Posterior vena cava (tissue), 2 donors: ENCODE measurements at places on chromosomes 2 and 18. TPM values are rescaled to one million over a fixed set of nuclear protein-coding genes. Genes with fewer than 3 reads are reported as not detected.

DNA sequence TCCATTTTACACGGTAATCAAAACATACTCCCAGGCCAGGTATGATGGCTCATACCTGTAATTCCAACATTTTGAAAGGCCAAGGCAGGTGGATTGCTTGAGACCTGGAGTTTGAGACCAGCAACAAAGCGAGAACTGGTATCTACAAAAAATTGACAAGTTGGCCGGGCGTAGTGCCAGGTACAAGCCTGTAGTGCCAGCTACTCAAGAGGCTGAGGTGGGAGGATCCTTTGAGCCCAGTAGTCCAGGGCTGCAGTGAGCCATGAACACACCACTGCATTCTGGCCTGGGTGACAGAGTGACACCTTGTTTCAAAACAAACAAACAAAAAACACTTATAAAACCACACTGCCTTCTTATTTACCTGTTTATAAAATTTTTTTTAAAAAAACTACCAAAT, 80.8 kb downstream of the GAREM1 start:
- DNase-seq = no peak

DNA sequence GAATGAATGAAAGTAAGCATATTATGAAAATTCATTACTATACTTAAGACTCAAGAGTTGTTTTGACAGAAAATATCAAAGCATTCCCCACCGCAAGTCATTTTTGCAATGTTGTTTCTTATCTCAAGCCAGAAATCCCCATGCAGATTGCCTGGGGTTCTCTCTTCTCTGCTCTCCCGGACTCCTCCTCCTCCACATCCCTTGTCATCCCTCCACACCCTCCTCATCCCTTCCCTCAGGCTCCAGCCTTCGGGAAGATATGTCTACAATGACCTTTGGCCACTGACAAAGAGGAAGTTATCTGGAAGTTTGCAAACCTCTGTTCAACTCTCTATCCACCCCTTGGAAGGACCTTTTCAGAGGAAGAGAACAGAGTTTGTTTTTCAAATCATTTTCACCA, 11.9 kb downstream of the TFCP2L1 start:
- no peak for DNase-seq

DNA sequence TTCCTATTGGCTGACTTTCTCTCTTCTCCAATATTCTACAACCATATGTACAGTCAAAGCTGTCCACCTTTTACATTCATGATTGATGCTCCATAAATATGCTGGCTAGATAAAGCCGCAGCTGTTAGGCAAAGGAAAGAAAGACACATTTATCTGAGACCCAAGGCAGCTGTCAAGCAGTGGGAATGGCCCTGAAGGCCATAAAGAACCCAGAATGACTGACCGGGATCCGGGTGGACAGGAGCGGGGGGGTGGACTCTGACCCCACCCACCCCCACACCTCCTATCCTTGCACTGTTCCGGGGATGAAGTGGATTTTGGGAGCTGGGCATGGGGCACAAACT, 116.4 kb downstream of the RTP5 start:
- no peak for DNase-seq

- no peak for DNase-seq
Observed at GRCh38 chr2:160664603-160665140, 171.1 kb upstream of the RBMS1 start.

GRCh38 chr2:175001566-175001965, 3.6 kb downstream of the CHN1 start:
- no peak for DNase-seq

DNA sequence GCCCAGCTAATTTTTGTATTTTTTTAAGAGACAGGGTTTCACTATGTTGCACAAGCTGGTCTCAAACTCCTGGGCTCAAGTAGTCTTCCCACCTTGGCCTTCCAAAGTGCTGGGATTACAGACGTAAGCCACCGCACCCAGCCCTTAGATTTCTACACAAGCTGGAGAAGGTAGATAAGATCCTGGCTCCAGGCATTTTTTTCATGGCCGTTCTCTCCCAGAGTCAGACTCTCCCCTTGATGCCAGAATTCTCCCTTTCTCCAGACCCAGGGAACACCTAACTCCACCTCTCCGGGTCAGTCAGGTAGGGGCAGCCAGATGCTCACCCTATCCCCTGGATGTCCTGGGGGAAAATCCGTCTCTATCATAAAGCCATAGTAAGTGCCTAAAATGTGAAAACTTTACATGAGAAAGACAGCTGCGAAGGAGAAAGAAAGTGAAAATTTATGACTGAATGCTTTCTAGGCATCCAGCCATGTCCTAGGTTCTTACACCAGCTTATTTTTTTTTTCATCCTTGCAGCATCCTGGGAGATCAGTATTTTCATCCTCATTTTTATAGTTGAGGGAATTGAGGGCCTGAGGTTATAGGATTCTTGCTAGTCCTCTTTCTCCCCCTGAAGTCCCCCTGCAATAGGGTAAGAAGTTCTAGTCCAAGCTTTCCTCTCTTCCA, 16.3 kb downstream of the SIX3 start:
- DNase-seq = no peak

DNA sequence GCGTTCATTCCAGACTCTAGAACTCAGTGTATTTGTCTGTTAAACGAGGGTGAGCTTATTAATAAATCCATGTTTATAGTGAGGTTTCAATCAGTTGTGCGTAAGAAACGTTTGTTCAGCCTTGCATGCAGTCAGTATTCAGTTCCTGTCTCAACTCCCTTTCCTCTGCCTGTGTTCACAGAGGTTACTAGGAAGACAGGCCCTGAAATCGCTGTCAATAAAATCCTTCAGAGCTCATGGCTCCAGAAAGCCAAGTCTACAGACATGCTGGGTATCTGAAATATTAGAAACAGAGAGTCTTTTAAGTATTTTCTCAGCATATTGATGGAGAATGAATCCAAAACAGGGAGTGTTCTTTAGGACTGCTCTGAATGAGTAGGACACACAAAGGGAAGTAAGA, 75.4 kb downstream of the KLF7 start:
- DNase-seq = no peak

DNA sequence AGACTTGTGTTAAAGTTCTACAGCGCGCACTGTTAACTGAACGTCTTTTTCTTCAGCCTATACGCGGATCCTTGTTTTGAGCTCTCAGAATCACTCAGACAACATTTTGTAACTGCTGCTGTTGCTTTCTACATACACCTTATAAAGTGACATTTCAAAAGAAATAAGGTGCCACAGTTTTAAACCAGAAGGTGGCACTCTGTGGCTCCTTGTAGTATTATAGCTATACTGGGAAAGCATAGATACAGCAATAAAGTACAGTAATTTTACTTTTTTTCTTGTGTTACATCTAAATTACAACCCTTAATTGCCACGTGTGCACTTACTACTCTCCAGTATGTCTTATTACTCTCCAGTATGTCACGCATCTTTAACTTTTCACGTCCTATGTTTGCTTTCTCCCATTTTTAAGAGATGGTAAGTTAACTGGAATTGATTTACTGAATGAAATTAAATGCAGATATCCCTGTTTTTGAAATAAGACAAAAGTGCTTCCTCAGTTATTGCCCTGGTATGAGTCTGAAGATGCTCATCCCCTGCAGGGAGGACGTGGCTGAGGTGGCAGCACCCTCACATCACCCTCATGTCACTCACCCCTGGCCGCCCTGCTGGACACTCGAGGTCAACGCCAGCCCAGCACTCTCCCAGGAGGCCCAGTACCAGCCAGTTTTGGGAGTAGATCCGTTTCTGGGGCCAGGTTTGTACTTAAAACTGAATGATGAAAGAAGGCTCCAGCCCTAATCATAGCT, 37.8 kb downstream of the GORASP2 start:
- no peak for DNase-seq

GRCh38 chr2:22279541-22279940, 1105.4 kb upstream of the KLHL29 start:
- no peak for DNase-seq

GRCh38 chr18:66640431-66640830, 36.5 kb upstream of the CDH19 start:
- DNase-seq = no peak

DNA sequence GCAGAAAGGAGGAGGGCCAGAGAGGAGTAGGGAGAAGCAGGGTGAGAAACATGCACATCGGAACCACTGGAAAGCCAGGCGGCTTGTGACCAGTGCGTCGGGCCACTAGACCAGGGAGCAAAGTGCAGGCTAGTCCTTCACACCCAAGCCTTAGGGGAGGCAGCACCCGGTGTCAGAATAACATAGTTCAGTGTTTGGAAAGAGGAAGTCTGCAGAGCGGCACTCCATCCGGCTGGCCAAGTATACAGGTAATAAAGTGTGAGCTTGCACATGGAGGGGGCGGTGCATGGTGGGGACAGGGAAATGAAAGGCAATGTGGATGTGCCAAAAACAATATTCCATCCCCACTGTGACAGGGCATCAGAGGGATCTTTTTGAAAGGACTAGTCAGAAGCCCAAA, 69.7 kb downstream of the ZNF521 start:
- DNase-seq = no peak

GRCh38 chr2:96409820-96410164, 74.2 kb downstream of the NCAPH start:
- no peak for DNase-seq

DNA sequence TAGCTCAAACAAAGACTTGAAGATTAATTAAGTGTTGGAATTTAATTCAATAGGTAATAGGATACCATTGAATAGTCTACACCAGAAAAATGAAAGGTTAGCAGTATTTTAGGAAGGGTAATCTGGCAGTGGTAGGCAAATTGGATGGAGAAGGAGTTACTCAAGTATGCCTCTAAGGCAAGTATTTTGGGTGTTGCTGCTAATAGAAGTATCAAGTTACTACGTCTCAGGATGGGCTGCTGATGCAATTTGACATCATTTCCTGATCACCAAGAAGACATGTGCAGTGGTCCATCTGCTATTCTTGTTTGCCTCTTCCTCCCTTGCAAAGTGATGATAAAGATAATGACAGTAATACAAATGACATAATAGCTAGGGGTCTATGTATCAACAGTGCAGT, 485.3 kb downstream of the TGIF1 start:
- no peak for DNase-seq

- no peak for DNase-seq
Observed at GRCh38 chr2:71130905-71131244, 441 bp downstream of the MPHOSPH10 start.

- no peak for DNase-seq
Observed at GRCh38 chr18:30810580-30810979, 232.0 kb downstream of the DSC3 start.

GRCh38 chr2:49129034-49129433, 25.3 kb downstream of the FSHR start:
- DNase-seq = no peak

- no peak for DNase-seq
Observed at GRCh38 chr2:114724454-114724853, 282.0 kb downstream of the DPP10 start.

GRCh38 chr2:38030635-38031355, 45.2 kb downstream of the CYP1B1 start:
- no peak for DNase-seq

- DNase-seq = no peak
Observed at GRCh38 chr2:100865816-100866460, 46.0 kb downstream of the NPAS2 start.

GRCh38 chr2:109375131-109375561, 238.6 kb downstream of the SEPTIN10 start:
- DNase-seq = peak; percentile 74

DNA sequence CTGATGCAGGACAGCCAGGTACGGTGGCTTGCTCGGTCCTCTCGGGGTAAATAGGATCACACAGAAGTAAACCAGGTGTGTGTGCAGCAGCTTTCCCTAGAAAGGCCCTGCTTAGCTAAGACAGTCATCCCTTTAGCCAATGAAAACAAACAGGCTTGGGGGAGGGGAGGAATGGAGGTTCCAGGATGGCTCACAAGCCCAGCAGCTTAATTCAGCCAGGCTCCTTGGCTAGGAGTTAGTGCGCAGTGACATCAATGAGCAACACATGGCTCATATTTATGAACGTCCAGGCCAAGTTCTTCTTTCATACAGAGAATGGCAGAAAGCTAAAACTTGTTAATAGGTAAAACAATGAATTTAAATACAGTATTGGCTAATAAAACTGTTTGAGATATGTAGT, 10.2 kb downstream of the IAH1 start:
- DNase-seq = no peak

- no peak for DNase-seq
Observed at GRCh38 chr2:96737831-96738230, 2.0 kb downstream of the LMAN2L start.

- DNase-seq = no peak
Observed at GRCh38 chr2:101884423-101884822, 107.3 kb upstream of the IL1R2 start.

- DNase-seq = no peak
Observed at GRCh38 chr2:201707753-201708152, 9.3 kb upstream of the MPP4 start.

DNA sequence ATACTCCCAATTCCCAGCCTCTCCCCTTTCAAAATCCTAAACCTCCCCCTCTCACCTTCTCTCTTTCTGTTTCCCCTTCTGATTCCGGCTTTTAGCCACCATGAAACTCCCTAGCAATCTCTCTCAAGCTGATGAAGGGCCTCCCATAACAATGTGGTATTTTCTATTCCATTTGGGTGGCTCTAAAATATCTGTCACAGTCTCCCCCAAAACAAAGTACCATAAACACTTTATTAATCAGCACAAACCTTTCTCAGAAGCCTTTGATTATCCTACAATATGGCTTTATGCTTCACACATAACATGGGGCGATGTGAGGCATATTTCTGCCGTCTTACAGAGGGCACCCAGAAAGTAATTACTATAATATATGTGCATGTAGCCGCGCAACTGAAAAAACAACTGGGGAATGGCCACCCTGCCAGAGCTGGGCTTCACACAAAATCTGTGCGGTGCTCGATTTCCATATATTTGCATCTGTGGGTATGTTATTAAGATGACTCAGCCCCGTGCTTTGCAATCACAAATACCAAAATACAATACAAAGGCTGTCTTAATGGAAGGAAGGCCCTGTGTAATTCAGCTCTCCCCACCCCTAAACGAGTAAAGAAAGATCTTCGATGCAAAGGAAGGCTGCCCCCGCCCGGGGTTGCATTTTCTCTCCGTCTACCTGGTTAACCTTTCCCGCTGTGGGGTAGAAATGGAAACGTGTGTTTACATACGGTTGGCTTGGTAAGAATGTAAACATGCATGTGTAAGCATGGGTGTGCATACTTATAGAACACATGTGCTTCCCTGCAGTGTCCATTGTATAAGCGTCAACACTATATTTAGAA, 81.4 kb downstream of the CELF4 start:
- DNase-seq = no peak

- no peak for DNase-seq
Observed at GRCh38 chr18:63617049-63617914, 26.8 kb downstream of the SERPINB4 start.

GRCh38 chr2:131417886-131418285, 53.9 kb upstream of the RAB6D start:
- DNase-seq = no peak

The DUSP2 gene
- total RNA-seq = 3.8 TPM

The TEKT4 gene
- not detected for total RNA-seq

The NPHP1 gene
- 7.9 TPM for total RNA-seq

The SCN9A gene
- 5.7 TPM for total RNA-seq

The STAT4 gene
- total RNA-seq = 2.5 TPM

The FHOD3 gene
- 29.8 TPM for total RNA-seq

The ITGB6 gene
- not detected for total RNA-seq

The RAX gene
- not detected for total RNA-seq

The IL18RAP gene
- total RNA-seq = 1.9 TPM

The CCDC74B gene
- total RNA-seq = 1.4 TPM

The SERPINB4 gene
- not detected for total RNA-seq

The DSG1 gene
- not detected for total RNA-seq
